CMK (cell line): ENCODE measurements at places on chromosomes 13 and 19.

- no peak for DNase-seq
Measured at GRCh38 chr13:79898996-79899395, 418.0 kb downstream of the NDFIP2 start.

DNA sequence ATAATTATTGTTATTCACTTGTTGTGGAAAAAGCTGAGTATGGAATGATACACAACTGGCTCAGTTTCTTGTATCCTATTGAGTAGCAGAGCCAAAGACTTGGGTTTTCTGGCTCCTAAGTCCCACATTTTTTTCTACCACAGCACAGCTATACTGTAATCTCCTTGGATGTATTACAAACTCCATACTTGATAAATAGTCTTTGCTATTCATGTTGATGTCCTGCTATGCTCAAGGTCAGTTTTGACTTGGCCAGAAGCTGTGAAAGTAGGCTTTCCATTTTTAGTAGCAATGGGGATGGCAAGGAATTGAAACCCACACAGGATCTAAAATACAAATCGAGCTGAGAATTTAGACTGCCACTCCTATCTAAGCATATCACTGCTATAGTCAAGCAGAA, 79.1 kb downstream of the B3GLCT start:
- no peak for DNase-seq

DNA sequence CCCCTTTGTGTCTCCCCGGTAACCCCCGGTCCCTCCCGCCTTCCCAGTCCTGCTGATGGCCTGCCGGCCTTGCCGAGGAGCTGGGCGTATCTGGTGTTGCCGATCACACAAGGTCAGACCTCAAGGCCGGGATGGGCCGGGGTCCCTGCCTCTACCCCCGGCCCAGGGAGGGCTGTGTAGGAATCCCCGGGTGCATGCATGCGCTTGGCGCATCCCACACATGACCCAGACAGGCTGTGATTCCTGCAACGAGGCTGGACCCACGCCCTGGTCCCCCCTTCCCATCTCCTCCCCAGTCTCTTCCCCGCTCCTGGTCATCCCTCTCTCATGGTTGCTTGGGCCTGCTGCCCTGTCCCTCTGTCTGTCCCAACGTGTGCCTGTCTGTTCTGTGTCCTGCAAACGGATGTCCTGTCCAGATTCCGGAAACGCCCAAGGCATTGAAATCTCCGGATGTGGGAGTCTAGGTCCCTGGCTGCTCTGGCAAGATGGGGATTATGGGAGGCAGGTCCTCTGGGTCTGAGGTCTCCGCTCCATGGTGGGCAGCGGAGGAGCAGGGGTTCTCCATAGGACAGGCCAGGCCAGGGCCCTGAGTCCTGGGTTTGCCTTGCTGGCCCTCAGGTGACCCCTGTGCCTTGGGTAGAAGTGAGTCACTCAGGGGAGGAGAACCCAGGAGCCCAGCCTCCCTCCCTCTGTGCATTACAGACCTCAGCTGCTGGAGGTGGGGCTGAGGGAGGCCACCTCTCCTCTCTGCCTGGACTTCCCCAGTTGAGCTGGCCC, 1.6 kb downstream of the PKN1 start:
- DNase-seq = peak; percentile 88

DNA sequence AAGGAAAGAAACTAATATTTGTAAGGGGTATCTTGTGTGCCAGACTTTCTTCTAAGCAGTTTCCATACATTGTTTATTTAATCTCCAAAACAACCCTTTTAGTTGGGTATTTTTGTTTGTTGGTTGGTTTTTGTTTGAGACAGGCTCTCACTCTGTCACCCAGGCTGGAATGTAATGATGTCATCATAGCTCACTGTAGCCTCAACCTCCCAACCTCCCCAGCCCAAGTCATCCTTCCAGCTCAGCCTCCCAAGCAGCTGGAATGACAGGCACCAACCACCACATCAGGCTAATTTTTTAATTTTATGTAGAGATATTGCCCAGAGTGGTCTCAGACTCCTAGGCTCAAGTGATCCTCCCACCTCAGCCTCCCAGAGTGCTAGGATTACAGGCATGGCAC, 41.2 kb upstream of the LSM14A start:
- DNase-seq = no peak
